Fibroblast of skin of scalp (primary cell): ENCODE measurements at places on chromosomes 16 and 17.
A peak's percentile ranks its signal among the peaks of the same experiment; 100 is the strongest.

DNA sequence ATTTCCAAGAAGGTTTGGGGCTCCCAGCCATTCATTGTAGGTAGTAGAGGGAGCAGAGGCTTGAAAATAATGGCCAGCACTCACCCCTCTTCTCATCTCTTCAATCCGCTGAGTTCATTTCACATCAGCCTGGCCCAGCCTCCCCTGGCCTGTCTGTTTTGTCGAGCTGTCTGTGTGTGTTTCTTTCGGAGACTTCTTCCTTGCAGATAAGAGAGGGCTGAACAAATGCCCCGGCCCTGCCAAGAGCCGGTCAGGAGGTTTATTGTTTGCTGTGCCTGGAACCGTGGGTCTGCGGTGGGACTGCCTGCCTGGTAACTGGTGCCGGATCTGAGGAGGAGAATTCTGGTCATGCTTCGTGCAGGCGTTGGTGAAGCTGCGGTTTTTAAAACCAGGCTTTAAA lies 3.4 kb downstream of the VPS4A start:
- DNase-seq, result no peak

GRCh38 chr16:87248714-87249113 lies 68.5 kb downstream of the C16orf95 start:
- no peak for DNase-seq

DNA sequence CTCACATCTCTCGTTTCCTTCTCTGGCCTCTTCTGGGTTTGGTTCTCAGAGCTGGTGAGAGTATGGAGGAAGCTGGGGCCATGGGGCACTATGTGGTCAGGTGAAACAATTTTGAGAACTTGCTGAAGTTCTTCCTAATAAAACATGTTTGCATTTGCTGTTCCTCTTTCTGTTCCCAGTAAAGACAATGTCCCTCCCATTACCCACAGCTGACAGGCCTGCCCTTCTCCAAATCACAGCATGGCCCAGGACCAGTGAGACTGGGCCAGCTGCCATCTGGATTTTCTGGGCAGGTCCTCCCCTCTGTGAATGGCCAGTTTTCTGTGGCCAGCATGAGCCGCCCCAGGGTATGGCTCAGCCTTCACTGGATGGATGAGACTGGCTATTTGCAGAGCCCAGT lies at the start of gene CD300H:
Gene CD300H, minus strand, starts transcription at position 113 of the 400 bp plus-strand sequence.
- DNase-seq, result no peak

DNA sequence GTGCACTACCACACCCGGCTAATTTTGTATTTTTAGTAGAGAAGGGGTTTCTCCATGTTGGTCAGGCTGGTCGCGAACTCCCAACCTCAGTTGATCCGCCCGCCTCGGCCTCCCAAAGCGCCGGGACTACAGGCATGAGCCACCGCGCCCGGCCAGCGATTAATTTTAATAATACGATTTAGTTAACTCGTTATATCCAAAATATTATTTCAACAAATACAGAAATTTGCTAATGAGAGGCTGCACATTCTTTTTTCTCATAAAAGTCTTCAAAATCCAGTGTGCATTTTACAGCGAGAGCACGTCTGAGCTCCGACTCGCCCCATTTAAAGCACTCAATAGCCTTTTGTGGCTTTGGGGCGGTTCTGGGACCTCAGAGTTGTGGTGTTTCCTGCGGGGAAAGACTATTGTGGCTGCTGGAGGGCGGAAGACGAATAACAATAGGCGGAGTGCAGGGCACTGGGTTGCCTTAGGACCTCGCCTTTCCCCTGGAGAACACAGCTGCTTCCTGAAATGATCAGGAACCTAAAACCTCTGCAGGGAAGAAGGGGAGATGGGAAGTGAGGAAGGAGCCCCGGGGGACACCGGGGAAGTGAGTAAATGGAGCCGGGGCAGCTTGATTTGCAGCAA lies 2.9 kb upstream of the ZSCAN10 start:
- DNase-seq, result no peak

- DNase-seq, result no peak
These were observed 63.4 kb upstream of the GSG1L start for GRCh38 chr16:28126684-28127620.

DNA sequence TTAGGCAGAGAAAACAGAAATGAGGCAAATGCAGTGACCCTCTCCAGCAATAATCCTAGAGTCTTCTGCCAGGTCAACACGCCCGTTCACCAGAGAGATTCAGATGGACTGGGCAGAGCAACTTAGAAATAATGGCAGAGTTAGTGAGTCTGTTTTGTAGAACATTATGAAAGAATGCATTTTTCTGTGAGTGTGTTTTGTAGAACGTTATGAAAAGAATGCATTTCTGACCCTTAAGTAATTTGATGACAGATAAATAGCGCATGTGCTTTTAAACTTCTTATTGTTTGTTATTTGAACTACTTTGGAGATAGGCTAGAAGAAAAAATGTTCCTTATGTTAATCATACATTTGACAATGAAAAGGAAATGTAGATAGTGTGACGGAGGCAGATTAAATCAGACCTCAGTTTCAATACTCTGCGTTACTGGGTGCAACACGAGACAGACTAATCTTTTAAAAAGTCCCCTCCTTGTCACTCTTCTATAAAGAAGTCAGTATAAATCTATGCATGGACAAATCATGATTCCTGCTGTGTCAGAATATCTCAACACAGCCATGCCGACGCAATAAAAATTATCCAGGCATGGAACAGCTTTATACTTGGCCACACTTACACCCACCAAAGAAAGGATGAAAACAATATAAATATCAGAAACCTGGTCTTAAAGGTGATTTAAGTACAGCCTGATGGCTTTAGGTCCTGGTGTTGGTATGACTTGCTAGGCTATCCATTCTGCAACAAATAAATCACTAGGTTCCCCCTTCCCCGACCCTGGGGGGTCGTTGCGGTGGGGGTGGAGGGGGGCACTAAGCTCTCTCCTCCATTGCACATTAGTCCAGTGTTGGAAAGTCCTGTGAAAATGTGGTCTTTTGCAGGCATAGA lies 47.8 kb downstream of the MARCHF10 start:
- DNase-seq, result peak; percentile 37

DNA sequence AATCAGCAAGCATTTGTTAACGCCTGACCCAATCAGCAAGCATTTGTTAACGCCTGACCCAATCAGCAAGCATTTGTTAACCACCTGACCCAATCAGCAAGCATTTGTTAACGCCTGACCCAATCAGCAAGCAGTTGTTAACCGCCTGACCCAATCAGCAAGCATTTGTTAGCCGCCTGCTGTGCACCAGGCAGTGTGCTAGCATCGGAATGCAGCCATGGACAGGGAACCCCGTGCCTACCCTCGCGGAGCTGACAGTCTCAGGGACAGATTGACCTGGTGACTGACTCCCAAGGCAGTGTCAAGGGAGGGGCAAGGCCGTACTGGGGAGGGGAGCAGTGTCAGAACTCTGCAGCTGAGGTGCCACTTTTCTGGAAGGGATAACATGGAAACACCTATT lies 66.9 kb downstream of the ABR start:
- DNase-seq, result no peak

DNA sequence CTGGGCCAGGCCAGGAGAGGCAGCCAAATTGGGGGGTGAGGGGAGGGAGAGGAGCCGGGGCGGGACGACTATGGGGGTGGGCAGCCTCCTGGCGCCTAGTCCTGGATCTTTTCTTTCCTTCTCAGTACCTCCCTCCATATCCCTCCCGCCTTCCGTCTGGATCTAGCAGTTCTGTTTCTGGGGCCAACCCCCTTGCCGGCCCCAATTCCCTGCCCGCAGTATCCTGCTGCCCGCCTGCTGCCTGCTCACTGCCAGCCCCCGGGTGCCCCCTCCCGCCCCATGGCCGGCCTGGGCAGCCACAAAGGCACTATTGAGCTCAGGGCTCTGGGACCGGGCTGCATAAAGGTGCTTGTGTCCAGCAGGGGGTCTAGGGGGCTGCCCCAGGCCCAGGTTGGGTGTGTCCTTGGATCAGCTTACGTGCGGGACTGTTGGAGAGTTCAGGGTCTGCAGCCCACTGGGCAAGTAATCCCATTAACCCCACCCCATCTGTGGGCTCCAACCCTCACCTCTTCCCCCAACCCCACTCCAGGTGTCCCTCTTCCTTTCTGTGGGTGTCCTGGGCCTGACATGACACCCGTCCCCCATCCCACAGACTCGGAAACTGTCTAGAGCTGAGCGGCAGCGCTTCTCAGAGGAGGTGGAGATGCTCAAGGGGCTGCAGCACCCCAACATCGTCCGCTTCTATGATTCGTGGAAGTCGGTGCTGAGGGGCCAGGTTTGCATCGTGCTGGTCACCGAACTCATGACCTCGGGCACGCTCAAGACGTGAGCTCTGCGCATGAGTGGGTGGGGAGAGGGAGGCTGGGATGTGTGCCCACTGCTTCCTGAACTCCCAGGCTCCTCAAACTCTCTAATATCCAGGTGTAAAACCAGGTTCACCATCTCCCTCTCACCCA lies 2.0 kb downstream of the WNK4 start:
- DNase-seq, result no peak

- DNase-seq, result no peak
These were observed 5.0 kb downstream of the ATP5PD start for GRCh38 chr17:75041656-75042280.

- no peak for DNase-seq
These were observed 27.3 kb downstream of the SRCIN1 start for GRCh38 chr17:38578229-38579082.

GRCh38 chr17:74935048-74935447 lies 650 bp upstream of the OTOP3 start:
- no peak for DNase-seq

- DNase-seq, result no peak
These were observed 86.8 kb downstream of the USP32 start for GRCh38 chr17:60305141-60305540.

DNA sequence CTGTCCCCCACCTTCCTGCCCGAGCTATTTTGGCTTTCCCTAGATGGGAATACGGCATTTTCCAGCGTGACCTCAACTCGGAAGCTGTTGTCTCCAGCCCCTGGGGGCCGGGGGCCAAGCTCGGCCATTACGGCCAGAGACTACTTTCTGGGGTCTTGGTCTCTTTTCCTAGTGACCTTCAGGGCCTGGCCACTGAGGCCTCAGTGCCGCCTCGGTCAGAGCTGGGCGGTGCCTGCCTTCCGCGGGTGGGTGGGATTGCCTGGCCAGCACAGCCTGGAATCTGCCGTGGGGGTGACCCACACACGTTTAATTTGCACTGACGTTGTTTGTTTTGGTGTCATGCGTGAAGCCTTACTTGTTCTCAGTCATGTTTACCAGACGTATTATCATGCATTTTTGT lies 29.2 kb downstream of the TSC2 start:
- DNase-seq, result no peak

GRCh38 chr16:85611194-85611443 lies 2.0 kb upstream of the GSE1 start:
- peak; percentile 36 for DNase-seq

GRCh38 chr17:77696151-77696720 lies 262.3 kb upstream of the TNRC6C start:
- DNase-seq, result no peak

DNA sequence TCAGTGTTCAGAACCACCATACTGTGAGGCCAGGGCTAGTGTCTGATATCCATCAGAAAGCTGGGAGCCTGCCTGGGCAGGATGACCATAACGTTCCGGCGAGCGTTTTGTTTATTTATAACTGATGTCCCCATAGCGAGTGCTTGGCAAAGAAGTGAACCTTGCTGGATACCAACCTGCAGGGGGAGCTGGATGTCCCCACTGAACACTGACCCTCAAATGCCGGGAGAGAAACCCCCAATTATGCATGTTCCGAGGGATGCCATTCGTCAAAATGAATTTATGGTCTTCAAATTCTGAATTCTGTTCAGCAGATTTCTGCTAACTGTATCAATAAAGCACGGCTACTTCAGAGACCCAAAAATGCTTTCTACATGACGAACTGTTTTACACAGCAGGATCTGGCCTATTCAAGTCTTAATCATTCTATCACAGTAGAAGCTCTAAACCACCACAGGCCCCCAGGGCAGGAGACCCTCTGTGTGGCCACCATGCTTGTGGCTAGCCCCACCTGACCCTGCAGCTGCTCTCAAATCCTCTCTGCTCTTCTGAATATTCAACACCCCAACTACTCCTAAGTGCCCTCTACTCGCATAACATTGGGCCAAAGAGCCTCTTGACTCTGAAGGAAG lies 15.2 kb downstream of the MED24 start:
- DNase-seq, result peak; percentile 70

DNA sequence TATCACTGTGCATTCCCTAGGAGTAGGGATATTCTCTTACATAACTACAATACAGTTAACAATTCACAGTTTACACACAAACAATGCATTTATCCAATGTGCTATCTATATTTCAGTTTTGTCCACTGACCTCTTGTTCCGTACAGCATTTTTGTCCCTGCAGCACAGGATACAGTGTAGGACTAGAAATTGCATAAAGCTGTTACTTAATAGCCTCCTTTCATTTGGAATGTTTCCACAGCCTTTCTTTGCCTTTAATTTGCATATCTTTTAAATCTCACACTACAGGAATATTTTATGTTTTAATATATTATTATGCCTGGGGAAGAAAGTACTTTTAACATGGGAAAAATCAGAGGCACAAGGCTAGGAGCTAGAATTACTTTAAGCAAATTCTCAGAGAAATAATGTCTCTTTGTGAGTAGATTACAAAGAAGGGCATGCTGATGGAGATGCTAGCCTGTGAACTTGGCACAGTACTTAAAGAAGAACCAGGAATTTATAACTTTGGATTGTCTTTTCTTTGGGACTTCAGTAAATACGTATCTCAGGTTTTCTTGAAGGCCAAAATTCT lies 144.3 kb downstream of the ITFG1 start:
- no peak for DNase-seq

GRCh38 chr17:50191359-50192143 lies 9.9 kb downstream of the COL1A1 start:
- peak; percentile 89 for DNase-seq

- no peak for DNase-seq
These were observed 804 bp upstream of the TMEM100 start for GRCh38 chr17:55723488-55723848.

DNA sequence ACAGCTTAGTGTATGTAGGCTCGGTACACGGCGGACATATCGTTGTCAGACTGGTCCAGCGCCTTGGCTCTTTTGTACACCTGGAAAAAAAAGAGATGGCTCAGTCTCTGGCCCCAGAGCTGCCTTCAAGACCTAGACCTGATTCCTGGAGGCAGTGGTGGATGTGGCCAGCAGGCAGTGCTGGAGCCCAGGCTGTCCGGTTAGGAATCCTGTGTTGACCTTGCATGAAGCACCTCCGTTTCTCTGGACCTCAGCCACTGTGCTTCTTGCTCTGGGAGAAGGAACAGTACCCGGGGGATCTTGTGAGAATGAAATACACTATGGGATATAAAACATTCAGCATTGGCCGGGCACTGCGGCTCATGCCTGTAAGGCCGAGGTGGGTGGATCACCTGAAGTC lies 2.8 kb upstream of the ROGDI start:
- no peak for DNase-seq

DNA sequence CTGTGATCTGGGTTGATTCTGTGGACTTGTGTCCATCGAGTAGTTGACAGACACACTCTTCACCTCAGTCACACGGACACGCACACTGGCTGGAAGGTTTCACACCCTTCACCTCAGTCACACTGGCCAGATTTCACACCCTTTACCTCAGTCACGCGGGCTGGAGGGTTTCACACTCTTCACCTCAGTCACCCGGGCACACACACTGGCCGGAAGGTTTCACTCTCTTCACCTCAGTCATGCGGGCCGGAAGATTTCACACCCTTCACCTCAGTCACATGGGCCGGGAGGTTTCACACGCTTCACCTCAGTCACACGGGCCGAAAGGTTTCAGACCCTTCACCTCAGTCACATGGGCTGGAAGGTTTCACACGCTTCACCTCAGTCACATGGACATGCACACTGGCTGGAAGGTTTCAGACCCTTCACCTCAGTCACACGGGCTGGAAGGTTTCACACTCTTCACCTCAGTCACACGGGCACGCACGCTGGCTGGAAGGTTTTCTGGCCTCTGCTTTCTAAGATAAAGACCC lies 96.2 kb downstream of the PGS1 start:
- DNase-seq, result no peak
